ENCODE measurements at places on chromosomes 1 and 21. TPM values are rescaled to one million over a fixed set of nuclear protein-coding genes. Genes with fewer than 3 reads are reported as not detected.
A peak's percentile ranks its signal among the peaks of the same experiment; 100 is the strongest.

KCNC4 gene
- total RNA-seq = 16.0 TPM

DNA sequence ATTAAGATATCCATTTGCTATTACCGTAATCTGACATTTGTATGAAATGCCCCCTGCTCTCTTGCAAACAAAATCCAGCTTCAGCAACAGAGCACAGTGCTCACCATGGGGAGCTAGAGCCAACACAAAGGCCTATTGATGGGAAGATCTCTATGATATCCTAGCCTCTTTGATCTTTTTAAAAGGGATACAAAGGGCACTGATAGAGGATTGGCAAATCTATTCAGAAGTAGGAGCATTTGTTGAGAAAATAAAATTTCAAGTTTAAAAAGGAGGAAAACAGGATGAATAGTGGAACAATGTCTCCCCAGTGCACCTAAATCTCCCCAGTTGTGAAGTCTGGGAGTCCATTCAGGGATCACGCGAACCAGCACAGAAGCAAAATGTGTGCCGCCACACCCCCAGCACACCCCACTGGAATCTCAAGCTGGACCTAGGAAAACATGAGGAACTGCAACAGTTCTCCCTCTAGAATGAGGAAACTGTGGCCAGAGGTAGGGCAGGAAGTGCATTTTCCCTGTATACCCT, 32.2 kb downstream of the MRAP start:
- no peak for DNase-seq

- DNase-seq = peak; percentile 68
These were observed 3.3 kb upstream of the DENND2D start for GRCh38 chr1:111203681-111204200.

DNA sequence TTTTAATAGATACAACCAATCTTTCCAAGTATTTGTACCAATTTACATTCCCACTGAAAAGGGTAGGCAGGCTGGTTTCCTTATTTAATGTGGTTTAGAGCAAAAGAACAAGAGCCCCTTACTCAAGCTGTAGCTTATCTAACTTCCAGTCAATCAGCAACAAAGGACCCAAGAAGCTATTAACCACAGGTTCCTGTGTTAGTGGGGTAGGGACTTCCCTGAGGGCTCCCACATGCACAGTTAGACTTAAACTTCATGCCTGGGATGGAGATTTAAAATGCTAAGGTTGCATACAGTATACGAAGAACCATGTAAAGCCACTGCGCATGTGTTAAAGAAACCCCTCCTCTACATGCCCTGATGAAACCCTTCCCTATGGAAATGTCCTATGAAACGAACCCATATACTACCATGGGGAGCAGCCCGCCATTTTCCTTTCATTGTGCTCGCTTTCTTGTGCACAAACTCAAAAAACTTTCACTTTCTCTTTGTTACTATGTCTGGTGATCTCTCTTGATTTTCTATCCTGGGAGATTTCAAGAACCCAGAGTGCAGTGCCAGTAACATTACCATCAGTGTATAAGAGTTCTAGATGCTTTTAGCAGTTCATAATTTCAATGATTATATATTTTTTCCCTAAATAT, 23.3 kb upstream of the ST6GALNAC5 start:
- no peak for DNase-seq

SYT14 gene
- 2.1 TPM for total RNA-seq

PRELP gene
- total RNA-seq = not detected

GRCh38 chr1:116258668-116259419, 114.2 kb upstream of the ATP1A1 start:
- no peak for DNase-seq

DNA sequence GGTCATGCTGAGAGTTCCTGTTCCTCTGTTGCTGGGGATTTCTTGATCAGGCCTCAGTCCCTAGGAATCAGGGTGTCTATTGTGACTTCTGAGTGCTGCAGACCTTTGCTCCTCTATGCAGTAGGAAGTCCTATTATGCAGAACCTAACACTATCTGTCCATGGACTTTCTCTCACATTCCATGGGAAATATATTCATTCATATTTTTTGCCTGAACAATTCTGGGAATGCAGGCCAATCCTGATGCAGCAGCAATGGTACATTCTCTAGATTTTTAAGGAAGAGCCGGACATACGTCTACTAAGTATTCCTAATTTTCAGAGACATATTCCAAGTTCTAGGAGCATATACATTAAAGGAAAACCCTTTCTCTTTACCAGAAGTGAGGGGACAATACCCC, 61.1 kb upstream of the C1orf87 start:
- no peak for DNase-seq

DNA sequence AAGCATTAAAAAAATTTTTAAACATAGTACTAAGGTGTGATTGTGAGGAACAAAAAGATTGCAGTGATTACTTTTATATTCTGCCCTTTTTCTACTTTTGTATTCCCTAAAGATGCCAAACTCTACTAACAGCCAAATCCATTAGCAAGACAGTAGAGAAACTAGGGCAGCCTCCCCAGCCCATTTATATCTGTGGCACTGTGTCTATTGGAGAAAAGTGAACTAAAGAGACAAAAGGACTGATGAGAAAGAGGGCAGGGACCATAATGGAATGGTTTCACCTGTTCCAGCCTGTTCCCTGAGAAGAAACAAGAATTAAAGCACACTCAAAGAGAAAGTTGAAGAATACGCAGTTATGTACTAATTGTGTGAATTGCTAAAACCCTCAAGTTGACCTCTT, 56.6 kb downstream of the ATG4C start:
- no peak for DNase-seq

RBM11 gene
- total RNA-seq = 0.81 TPM

GRCh38 chr1:198125995-198126735, 30.6 kb upstream of the NEK7 start:
- peak; percentile 59 for DNase-seq

RHD gene
- total RNA-seq = not detected

HMGCS2 gene
- not detected for total RNA-seq

TIE1 gene
- not detected for total RNA-seq

DNA sequence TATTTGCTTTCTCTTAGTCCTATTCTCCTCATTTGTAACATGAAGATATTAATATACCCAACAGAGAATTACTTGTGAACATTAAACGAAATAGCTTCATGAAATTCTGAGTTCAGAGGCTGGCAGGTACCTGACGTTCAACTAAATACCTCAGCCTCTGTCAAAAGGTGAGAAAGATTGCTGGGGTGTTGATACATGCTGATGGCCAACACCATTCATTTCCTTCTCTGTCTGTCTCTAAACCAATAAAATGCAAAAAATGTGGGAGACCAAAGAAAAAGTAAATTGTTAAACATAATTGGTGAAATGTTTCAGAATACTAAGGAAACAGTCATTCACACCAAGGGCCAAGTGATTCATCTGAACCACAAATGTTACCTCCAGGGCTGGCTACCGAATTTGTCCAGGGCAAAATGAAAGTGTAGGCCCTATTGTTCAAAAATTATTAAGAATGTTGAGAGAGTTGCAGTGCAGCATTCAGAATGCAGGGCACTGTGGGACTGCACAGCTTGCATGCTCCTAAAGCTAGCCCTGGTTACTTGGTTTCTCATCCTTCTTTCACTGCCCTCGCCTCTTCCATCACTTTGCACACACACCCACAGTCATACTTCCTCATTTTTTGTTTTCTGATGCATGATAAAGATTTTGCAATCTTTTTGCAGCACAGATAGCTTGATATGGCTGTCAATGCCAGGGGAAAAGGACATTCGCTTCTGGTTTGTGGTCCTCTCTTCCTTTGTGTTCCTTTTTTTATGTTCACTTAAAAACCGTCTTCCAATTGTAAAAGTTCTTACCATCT, 414.3 kb upstream of the NR5A2 start:
- DNase-seq = peak; percentile 33

- DNase-seq = no peak
These were observed 22.1 kb upstream of the NPHP4 start for GRCh38 chr1:6014130-6014999.

GRCh38 chr1:31549809-31550620, 26.3 kb upstream of the TINAGL1 start:
- peak; percentile 24 for DNase-seq

- DNase-seq = no peak
These were observed 2.7 kb downstream of the RPRD2 start for GRCh38 chr1:150366416-150367296.

IFNAR2 gene
- 25.5 TPM for total RNA-seq

- no peak for DNase-seq
These were observed 322.1 kb upstream of the VAMP3 start for GRCh38 chr1:7448986-7449385.

PUM1 gene
- total RNA-seq = 163 TPM

CHODL gene
- total RNA-seq = not detected

GRCh38 chr1:102628109-102628613, 480.2 kb downstream of the COL11A1 start:
- no peak for DNase-seq

DNA sequence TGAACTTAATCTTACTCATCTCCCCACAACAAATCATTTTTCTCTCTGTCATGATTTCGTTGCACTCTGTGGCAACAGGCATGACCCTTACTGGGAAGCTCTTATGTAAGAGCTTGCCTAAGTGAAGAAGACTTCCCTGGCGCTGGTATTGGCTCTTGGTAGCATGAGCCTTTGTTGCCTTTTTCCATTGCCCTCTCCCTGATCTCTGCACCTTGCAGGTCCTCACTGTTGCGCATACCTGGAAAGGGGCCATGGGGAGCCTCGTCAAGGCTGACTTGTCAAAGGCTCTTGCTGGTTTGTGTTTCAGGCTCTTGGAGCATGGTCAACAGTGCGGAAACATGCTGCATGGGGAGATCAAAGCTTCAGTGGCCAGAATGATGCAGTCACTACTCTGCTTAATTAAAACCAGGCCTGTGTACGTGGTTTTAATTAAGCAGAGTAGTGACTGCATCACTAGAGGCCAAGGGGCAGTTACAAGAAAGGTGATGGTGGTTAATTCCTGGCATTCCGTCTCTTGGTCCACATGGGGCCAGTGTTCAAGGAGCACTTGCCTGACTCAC, 141.3 kb downstream of the SPATA46 start:
- no peak for DNase-seq

KANK4 gene
- total RNA-seq = not detected

- no peak for DNase-seq
These were observed 91.5 kb downstream of the TIAM1 start for GRCh38 chr21:31252611-31253010.

CHAF1B gene
- 16.0 TPM for total RNA-seq

- no peak for DNase-seq
These were observed 36.1 kb downstream of the DNTTIP2 start for GRCh38 chr1:93842750-93843500.

- DNase-seq = no peak
These were observed 2.2 kb downstream of the TCEA3 start for GRCh38 chr1:23422241-23422877.

DNA sequence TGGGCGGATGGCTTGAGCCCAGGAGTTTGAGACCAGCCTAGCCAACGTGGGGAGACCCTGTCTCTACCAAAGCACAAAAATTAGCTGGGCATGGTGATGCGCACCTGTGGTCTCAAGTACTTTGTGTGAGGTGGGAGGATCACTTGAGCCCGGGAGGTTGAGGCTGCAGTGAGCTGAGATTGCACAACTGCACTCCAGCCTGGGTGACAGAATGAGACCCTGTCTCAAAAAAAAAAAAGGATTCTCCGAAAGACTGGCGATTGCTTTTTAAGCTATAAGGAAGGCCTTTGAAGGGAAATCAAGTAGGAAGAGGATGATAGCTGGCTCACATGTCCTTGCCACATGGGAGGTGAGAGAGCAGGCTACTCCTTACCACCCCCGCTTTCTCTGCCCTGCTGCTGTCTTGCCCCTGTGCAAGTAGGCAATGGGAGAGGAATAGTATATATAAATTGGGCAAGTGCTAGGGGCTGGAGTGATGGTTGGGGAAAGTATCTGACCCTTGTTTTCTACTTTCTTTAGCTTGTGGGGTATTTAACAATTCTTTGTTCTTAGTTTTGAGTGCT, 3.8 kb upstream of the LAMTOR5 start:
- no peak for DNase-seq

GRCh38 chr1:234776876-234777855, 167.2 kb upstream of the IRF2BP2 start:
- no peak for DNase-seq

SLC45A3 gene
- 29.1 TPM for total RNA-seq

DNA sequence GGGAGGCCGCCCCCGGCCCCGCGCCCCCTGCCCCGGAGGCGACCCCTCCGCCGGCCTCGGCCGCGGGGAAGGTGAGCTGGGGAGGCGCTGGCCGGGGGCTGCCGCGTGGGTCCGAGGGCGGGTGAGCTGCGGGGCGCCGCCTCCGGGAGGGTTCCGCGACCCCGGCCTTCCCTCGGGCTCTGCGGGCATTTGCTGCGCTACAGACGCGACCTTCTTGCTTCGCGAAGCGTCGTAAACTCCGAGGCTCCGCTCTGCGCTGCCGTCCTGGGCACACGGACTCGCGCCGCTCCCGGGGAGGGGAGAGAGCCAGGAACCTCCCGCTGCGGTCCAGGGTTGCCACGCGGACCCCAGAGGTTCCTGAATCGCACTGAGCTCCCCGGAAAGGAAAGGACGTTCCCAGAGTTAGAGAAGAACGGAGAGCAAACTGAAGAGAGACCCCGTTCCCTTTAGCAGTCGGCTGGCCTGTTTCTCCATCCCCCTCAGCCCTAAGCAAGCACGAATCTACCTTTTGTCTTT, 345 bp downstream of the SLX9 start:
- DNase-seq = peak; percentile 8

LENEP gene
- total RNA-seq = 1.1 TPM

DNA sequence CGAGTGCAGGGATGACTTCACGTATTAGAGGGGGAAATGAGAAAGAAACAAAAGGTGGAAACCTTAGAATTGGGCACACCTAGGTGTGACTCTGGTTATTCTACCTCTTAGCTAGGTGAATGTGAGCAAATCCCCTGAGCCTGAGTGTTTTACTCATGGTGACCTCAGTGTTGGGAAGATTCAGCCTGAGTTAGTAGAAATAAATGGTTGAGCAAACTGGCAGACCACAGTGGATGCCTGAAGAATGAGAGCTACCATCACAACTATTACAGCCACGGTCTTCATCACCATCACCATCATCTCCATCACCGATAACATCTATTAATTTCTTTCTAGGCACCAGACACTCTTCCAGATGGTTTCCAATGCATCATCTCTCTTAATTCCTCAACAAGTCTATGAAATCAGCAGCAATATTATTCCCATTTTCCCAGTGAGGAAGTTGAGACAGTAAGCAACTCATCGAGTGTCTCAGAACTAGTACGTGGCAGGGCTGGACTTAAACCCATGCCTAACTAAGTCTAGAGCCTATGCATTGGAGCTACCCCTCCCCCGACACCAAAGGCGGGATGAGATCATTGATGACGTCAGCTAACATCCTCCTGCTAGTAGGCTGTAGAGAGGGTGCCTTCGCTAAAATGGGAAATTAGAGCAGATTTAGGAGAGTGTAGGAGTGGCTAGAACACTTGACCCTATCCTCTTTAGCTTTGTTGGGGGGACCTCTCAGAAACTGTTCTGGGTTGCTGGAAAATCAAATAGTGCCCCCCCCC, 7.9 kb upstream of the KAZN start:
- no peak for DNase-seq

KIAA1614 gene
- total RNA-seq = 0.27 TPM

DNAJC28 gene
- 2.0 TPM for total RNA-seq

CTPS1 gene
- total RNA-seq = 73.2 TPM

- DNase-seq = no peak
These were observed 55.0 kb upstream of the GALNT2 start for GRCh38 chr1:230012093-230012393.

- peak; percentile 50 for DNase-seq
These were observed 380 bp downstream of the COL18A1 start for GRCh38 chr21:45405271-45405818.
